Activated CD8-positive, alpha-beta memory T cell treated with anti-CD3 and anti-CD28 coated beads, Interleukin-2, amount 10 ng/mL, durations not matched to agents 7 days and 5 days (primary cell): ENCODE measurements at places on chromosomes 12 and 14. TPM values are rescaled to one million over a fixed set of nuclear protein-coding genes. Genes with fewer than 3 reads are reported as not detected.
A peak's percentile ranks its signal among the peaks of the same experiment; 100 is the strongest.

DNA sequence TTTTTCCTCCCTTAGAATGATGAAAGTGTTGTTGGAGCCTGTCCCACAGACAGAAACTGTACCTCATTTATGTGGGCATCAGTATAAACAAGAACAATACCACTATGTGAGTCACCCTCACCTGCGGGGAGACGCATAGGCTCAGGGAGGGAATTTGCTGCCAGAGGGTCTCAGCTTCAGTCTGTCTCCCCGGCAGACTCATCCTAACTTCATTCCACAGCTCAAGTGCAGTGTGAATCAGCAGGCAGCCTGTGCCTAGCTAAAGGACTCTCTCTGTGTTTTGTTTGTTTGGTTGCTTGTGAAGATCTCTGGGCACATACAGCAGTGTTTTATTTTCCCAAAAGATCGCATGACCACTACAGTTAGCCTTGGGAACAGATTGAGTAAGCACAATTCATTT is 98.9 kb downstream of the PRKCH start:
- peak overlapping the region; percentile 80 for H3K27ac ChIP-seq
- no peaks in the 10 kb centered on the region for H3K27me3 ChIP-seq
- peaks cover 59% of the 10 kb centered on the region for H3K36me3 ChIP-seq
- H3K4me1 ChIP-seq, result peaks cover 23% of the 10 kb centered on the region
- no peak for DNase-seq
- peak overlapping the region; percentile 0 for H3K4me3 ChIP-seq

DNA sequence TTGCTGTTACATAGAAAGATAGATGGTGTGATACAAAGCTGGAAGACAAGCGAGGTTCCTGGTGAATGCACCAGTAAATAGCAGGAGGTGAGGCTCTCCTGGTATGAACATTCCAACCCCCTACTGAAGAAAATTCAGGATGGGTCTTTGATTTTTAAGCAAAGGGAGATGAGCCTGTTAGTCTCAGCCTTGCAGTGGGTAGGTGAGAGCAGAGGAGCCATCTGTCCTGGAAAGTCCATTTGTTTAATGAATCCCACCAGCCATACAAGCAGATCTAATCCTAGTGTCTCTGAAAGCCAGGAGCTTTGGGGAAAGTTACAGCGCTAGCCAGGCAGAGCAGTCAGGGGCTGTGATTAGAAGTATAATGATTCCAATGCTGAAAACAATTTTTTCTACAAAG is 234.8 kb upstream of the FOXN3 start:
- H3K27me3 ChIP-seq, result no peaks in the 10 kb centered on the region
- DNase-seq, result no peak
- H3K36me3 ChIP-seq, result peaks cover 2% of the 10 kb centered on the region

GRCh38 chr14:97709552-97709951 is 912.4 kb downstream of the VRK1 start:
- H3K4me1 ChIP-seq, result peaks cover 73% of the 10 kb centered on the region
- H3K27ac ChIP-seq, result peak overlapping the region; percentile 75
- H3K4me3 ChIP-seq, result peak overlapping the region; percentile 18
- DNase-seq, result peak; percentile 82

The CGRRF1 gene
- 10.7 TPM for total RNA-seq

The PAN2 gene
- 72.5 TPM for total RNA-seq

The KLHL33 gene
- 0.59 TPM for total RNA-seq

DNA sequence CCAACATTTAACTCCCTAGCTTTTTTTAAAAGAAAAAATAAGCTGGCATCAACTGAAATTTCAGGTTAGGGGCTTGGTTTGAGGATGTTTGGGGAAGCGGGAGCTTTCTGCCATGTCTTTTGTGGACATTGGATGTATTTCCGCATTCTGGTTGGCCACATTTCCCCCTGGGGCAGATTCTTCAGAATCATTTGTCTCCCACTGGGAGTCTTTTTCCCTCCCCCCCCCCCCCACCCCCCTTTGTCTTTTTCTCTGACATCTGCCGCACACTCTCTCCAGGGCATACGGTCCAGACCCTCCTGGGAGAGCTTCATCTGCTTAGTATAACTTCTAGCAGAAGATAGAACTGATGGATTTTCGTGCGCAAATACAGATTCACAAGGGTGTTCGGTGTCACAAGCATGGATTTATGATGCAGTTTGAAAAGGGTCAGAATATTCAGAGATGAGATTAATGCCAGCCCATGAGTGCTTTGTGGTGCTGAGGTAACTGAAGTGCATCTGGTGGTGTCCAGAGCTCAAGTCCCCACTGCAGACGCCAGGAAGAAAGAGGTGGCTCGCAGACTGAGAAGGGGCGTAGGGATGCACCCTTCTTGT is 40.2 kb downstream of the ETV6 start:
- H3K27ac ChIP-seq, result no peak overlapping the region
- no peak for DNase-seq
- H3K27me3 ChIP-seq, result no peaks in the 10 kb centered on the region
- H3K4me1 ChIP-seq, result no peaks in the 10 kb centered on the region
- H3K36me3 ChIP-seq, result peaks cover 10% of the 10 kb centered on the region
